ENCODE measurements at places on chromosomes 4 and X. TPM values are rescaled to one million over a fixed set of nuclear protein-coding genes. Genes with fewer than 3 reads are reported as not detected.

DNA sequence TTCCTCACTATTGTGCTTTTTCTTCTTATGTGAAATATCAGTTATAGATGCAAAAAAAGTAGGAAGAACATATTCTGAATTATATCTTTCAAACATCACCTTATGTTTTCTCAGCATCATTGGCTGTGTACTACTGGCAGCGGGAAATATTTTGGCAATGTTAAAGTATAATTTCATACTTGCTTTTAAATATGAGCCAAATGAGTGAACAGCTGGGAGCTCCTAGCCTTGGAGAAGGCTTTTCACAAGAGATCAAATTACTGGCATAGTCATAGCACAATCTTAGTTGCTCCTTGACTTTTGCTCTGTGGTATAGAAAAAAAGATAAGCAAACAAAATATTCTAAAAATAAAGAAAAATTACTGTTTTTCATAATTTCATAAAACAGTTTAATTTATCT, 1575.8 kb upstream of the PABPC4L start:
- no peak overlapping the region for H3K4me3 ChIP-seq
- no peaks in the 10 kb centered on the region for H3K4me1 ChIP-seq
- H3K36me3 ChIP-seq, result no peaks in the 10 kb centered on the region
- no peak for DNase-seq

DNA sequence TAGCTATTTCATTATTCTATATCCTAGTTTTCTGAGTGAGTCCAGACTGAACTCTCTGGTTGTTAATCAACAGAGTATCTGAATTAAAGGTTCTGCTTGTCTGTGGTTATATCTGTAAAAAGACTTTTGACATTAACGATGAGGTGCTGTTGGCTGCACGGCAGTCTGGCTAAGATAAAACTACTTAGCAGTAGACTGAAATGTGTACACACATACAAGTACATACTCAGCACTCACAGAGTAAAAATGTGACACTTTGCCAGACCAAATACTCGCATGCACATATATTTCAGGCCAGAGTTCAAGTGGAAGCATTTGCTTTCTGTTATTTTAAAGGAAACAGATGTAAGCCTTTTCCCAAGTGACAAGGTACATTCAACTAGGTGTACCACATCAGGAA, 80.5 kb downstream of the PRDM5 start:
- peak; percentile 42 for DNase-seq
- H3K4me1 ChIP-seq, result peaks cover 7% of the 10 kb centered on the region
- no peaks in the 10 kb centered on the region for H3K27me3 ChIP-seq
- peaks cover 4% of the 10 kb centered on the region for H3K36me3 ChIP-seq

The HGFAC gene
- polyA plus RNA-seq, result 1.3 TPM

DNA sequence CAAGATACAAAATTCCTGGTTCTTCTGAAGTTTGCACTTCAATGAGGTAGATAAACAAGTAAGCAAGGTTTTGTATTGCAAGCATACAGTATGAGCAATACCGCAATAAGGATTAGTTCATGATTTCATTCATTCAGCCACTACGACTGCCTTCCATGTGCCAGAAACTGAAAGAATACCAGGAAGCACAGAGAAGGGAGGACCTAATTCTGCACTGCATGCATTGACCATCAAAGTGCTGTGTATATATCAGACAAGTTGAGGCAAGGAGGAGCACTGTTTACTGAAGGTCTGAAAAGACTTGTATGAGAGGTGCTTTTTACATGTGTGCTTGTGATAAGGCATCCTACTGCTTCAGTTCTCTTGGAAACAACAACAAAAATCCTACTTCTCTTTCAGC, 40.9 kb upstream of the GPM6B start:
- no peak overlapping the region for H3K27ac ChIP-seq
- no peaks in the 10 kb centered on the region for H3K27me3 ChIP-seq
- H3K36me3 ChIP-seq, result no peaks in the 10 kb centered on the region
- no peak overlapping the region for H3K4me3 ChIP-seq

- no peaks in the 10 kb centered on the region for H3K36me3 ChIP-seq
- H3K27me3 ChIP-seq, result peaks cover 40% of the 10 kb centered on the region
- peaks cover 4% of the 10 kb centered on the region for H3K4me1 ChIP-seq
- DNase-seq, result no peak
- no peak overlapping the region for H3K27ac ChIP-seq
- no peak overlapping the region for H3K4me3 ChIP-seq
Observed at GRCh38 chrX:153878969-153879653, 6.9 kb downstream of the L1CAM start.

The TLR7 gene
- polyA plus RNA-seq, result 1.4 TPM

The NLGN3 gene
- 3.8 TPM for polyA plus RNA-seq

Data from large intestine (tissue), 12 donors.